ENCODE measurements at places on chromosomes 3 and 15.

DNA sequence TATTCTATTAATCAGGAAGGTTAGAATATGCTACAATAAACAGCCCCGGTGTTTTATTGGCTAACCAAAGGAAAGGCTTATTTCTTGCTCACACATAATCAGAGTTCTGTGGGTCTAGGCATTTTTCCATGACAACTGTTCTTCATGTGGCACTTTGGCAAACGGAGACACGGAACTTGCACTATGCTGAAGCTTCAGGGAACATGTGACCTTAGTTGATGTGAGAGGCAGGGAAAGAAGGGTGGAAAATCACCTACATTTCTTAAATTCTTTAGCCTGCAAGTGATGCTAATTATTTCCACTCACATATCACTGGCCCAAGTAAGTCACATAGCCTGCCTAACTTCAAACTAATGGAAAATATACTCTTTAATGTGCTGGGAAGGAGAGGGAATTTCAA lies 344.6 kb downstream of the SV2B start:
- no peak for DNase-seq

DNA sequence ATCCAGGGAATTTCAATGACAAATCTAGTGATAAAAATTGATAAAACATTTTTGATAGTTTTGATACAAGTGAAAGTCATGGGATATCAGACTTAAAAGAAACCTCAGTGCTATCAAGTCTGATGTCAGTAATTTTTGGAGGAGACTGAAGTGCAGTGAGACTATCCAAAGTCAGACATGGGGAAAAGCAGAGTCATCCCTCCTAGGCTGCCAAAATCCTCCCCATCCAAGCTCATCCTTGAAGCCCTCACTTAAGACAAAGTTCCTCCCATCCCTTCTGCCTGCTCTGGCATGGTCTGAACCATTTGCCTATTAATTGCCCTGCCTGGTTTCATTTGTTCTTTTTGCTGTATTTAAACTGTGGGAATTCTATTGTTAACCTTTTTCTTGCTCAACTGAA lies 456.9 kb upstream of the UBE2E2 start:
- DNase-seq = no peak

DNA sequence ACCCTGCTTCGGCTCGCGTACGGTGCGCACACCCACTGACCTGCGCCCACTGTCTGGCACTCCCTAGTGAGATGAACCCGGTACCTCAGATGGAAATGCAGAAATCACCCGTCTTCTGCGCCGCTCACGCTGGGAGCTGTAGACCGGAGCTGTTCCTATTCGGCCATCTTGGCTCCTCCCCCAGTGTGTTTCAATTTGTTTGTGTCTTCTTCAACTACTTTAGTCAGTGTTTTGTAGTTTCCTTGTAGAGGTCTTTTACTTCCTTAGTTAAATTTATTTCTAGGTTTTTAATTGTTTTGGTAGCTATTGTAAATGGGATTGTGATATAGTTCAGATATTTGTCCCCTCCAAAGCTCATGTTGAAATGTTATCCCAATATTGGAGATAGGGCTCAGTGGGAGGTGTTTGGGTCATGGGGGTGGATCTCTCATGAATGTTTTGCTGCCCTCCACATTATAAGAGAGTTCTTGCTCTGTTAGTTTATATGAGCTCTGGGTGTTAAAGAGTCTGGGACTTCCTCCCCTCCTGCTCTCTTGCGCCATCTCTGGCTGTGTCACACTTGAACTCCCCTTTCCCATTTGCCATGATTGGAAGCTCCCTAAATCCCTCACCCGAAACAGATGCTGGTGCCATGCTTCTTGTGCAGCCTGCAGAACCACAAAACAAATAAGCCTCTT lies 304.4 kb downstream of the DOCK3 start:
- DNase-seq = no peak

GRCh38 chr3:188197388-188197847 lies 43.5 kb downstream of the LPP start:
- DNase-seq = no peak

GRCh38 chr3:190210608-190211007 lies 89.9 kb upstream of the P3H2 start:
- DNase-seq = no peak

DNA sequence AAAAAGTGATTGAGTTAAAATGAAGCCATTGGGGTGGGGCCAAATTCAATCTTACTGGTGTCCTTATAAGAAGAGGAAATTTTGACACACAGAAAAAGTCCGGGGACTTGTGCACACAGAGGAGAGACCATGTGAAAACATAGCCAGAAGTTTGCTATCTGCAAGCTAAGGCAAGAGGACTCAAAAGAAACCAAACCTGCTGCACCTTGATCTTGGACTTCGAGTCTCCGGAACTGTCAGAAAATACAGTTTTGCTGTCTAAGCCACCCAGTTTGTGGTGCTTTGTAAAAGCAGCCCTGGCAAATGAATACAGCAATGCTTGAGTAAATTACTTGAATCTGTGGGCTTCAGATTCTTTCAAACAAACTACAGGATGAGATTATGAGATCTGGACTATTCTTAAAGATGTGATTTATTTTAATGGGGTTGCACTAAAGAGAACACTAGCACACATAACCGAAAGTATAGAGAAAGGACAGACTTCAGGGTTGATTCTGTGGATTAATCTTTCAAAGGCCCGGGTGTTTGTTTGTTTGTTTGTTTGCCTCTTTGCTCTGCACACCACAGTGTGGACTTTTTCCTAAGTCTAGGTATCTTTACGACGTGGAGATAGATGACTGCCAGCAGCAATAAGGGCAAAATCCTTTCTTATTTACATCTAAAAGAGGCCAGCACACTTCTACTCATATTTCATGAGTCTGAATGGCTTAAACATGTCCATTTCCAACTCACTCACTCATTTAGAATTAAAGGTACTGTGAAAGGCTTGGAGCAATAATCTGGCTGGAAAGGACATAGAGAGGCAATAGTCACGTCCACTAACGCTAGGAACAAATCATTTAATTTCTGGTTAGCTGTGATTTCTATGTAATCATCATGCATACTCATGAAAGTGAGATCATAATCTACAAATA lies 53.9 kb upstream of the SSR3 start:
- no peak for DNase-seq

All from CD4-positive, alpha-beta memory T cell (primary cell).